ENCODE measurements at places on chromosomes 13 and 19.

GRCh38 chr19:42816894-42817293, 51.4 kb upstream of the PSG8 start:
- no peak for DNase-seq

GRCh38 chr13:24286624-24287023, 22.8 kb upstream of the C1QTNF9 start:
- no peak for DNase-seq

DNA sequence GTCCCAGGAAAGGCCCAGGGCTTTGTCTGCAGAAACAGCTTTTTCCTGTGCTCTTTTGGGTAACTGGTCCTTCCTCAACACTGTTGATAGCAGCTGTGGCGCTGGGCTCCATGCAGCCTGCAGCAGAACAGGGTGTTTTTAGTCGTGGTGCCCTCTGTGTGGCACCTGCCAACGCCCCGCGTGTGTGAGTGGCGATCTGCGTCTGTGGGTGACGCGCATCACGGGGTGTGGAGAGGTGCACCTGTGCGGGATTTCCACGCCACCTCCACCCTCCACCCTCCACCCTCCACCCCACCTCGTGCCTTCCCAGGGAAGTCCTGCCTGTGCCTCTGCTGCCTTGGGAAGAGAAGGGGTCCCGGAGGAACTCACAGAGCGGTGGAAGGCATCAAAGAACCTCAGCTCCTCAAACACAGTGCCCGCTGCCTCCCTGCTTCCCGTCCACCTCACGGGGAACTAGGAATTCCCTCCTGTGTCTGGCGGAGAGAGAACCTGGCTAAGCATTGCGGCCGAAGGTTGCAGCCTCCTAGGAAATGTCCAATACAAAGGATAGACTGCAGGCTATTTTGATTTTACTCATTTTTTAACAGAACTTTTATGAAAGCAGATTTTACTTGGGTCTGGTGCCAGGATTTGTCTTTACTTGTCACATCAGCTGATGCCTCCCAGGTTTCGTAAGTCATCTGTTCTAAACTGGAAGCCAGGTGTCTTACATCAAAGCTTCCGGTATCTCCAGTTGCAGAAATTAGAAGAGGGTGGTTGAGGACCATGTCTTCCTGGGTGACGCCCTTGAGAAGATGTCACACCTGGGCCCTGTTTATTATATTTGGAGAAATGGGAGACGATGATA, 84.0 kb downstream of the ATP11A start:
- DNase-seq, result no peak

GRCh38 chr13:111373486-111373885, 53.0 kb downstream of the TEX29 start:
- no peak for DNase-seq

GRCh38 chr13:43883631-43884030, 3.9 kb downstream of the LACC1 start:
- no peak for DNase-seq

GRCh38 chr13:63086286-63086685, 1670.6 kb upstream of the PCDH20 start:
- DNase-seq, result no peak

DNA sequence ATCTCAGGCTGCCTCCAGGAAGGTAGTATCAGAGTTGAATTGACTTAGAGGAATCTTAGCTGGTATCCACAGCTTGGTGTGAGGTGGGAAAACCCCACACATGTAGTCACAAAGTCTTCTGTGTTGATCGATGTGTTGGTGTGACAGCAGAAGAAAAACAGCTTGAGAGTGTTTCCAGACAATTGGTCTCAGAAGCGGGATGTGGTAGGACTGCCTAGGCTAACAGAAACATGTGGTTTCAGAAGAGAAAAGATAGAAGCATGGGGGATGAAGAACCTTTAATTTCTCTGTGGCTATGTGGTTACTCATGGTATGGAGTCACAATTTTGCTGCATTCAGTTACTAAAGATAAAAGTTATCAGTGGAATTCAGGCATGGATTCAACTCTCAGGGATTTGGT, 134.7 kb upstream of the SLITRK5 start:
- DNase-seq, result no peak

DNA sequence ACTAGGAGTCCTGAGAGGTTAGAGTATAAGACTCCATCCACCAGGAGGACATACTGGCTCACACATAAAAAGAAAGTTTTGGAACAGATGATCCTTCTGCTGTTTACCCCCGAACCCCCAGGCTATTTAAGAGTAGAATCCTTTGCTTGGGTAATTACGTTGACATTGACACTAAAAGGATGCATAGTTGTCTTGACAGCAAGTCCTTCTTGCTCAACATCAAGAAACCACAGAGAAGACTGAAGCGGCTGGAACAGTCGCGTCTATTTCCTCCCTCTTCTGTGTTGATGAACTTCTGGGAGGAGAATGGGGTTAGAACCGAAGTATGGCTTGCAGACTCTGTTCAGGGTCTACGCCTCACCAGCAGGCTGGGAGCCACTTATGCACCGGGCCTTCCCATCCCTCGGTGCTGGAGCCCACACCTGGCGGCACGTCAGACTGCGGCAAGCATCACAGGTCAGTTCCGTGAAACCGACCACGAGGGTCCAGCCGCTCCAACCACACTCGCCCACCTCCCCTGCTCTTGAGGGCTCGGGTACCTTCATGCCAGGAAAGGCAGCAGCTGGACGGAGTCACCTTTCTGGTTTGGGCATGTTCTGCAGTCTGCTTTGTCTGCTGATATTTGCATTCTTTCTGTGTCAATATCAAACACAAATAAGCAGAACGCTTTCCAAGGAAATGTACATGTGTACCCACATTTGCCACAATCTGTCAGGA, 42.4 kb upstream of the RANBP3 start:
- DNase-seq, result no peak

DNA sequence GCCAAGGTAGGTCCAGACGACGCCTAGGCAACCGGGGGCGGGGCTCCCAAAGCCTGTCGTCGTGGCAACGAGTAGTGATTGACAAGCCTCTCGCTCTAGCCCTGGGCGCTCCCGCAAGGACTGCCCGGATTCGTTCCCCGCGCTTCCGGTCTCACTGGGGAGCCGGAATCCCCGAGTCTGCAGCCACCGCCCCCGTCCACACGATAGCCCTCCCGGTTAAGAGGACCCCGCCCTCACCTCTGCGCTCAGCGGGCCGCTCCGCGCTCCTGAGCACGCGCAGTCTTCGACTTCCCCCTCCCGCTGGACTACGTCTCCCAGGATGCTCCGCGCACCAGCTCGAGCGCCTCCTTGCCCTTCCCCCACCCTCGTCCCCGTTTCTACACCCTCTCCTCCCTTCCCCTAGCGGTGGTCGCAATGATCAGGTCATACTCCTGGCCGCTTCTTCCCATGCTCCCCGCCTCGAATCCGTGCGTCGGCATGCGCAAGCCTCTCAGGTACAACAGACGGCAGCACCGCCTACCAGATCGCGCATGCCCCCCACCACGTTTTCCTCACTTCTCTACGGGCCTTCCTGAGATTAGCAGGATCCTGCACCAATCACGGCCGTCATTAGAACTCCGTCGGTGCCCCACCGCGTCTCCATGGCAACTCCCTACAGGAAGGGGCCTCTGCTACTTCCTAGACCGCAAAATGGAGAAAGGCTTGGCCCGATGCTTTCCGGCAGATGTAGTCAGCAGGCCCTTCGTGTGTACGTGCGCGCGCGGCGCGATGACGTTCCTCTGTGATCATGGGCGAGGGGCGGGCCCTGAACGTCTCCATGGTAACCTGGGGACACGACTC, at the start of gene MZF1:
TSS of gene MZF1 (minus strand) at position 518 of the 840 bp plus-strand sequence. CDS start 1,946 bp downstream, outside the sequence.
- no peak for DNase-seq

DNA sequence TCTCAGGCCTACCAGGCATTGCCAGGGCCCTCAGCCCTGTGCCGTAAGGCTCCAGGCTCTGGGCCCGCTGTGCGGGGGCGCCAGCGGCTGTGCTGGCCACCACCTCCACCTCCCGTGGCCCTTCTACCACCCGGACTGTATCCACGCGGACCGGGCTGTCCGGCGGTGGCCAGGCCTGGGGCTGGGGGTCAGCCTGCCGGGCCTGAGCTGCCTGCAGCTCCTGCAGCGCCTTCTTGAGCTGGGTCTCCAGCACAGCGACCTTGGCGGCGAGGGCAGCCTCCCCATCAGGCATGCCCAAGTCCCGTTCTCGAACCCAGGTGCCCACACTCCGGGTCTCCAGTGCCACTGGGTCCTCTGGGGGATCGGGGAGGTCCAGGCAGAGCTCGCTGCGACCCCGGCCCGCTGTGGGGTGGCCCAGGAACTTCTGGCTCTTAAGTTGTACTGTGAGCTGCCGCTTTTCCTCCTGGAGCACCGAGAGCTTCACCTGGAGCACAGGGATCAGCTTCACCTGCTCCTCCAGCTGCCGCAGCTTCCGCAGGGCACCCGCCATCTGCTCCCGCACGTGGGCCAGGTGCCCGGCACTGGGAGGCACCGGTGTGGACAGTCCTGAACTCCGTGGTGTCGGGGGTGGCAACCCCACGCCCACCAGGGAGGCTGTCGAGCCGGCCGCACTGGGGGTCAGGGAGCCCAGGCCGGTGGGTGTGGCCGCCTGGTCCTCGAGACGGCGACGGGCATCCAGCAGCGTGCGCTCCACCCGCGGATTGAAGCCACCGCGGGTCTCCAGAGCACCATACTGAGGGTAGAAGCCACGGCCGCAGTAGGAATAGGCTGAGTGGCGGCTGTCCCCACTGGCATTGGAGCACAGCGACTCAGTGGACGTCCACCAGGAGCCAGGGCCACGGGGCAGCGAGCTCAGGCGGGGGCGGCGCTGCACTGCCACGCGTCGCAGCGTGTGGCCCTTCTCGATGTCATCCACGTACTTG, 4.1 kb downstream of the KANK2 start:
- DNase-seq, result no peak

DNA sequence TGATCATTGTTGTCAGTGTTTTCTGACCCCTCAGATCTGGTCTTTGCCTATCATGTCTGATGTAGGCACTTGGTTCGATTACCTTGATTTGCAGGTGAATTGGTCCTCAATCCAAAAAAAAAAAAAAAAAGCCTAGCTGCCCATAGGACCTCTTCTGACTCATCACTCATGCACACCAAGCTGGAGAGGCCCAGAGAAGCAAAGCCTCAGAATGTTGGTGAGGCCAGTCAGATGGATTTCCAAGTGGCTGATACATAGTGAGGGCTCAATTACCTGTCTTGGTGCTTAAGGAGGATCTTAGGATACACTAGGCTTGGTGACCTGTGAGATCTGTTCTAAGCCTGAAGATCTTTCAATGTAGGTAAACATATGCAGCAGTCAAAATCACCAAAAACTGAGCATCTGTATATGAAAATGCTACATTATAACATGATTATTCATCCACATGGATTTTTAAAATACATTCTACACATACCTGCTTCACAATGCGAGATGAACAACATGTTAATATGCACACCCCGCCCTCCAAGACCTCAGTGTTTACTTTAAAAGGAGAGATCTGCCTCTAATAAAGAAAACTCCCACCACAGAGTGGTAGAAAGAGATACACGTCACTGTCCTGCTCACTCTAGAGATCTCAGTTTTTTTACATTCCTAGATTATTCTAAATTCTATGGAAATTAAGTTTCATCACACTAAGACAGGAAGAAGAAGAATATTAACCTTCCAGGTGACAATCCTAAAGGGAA, 79.9 kb upstream of the RAP2A start:
- DNase-seq, result no peak

- no peak for DNase-seq
Observed at GRCh38 chr19:40466219-40466984, 399 bp upstream of the SPTBN4 start.

GRCh38 chr13:43528992-43529391, 257.8 kb downstream of the ENOX1 start:
- DNase-seq, result no peak

GRCh38 chr13:113061271-113061625, 44.3 kb upstream of the F7 start:
- DNase-seq, result no peak

DNA sequence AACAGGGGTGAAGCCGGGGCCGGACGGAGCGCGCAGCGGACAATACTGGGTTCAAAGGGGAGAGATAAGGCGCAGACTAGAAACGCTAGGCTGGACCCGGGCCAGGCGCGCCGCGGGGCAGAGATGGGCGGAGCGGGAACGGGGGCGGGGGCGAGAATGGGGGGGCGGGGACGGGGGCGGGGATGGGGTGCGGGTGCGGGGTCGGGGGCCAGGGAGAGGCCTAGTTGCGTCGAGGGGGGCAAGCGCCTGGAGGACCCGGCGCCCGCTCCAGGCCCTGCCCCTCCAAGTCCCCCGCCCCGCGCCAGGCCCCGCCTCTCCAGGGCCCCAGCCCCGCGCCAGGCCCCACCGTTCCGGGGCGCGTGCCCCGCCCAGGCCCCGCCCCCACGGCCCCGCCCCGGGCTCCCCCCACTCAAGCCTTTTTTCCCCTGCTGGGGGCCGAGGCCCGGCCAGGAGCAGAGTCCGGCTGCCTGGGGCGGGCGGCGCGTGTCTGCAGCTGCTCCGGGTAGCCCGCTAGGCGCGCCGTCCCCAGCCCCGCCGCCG, at the start of gene CERS4:
TSS of gene CERS4 (plus strand) at position 449 of the 540 bp plus-strand sequence. CDS start 41,707 bp downstream, outside the sequence.
- no peak for DNase-seq

DNA sequence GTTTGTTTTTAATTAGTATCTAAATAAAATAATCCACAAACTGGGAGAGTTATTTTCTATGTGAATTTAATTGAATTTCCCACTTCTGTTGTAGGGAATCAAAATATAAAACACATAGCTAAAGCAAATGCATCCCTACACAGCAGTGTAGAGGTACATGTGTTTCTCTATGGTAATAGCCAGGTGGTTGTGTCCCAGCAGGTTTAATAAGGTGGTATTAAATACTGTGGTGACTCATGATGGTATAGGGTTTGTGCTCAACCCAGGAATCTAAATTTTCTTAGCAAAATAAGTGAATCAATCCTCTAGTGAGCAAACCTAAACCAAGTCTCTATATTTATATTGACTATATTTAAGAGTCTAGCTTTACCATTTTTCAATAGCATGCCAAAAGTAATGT, 30.0 kb downstream of the PCDH9 start:
- DNase-seq, result no peak

DNA sequence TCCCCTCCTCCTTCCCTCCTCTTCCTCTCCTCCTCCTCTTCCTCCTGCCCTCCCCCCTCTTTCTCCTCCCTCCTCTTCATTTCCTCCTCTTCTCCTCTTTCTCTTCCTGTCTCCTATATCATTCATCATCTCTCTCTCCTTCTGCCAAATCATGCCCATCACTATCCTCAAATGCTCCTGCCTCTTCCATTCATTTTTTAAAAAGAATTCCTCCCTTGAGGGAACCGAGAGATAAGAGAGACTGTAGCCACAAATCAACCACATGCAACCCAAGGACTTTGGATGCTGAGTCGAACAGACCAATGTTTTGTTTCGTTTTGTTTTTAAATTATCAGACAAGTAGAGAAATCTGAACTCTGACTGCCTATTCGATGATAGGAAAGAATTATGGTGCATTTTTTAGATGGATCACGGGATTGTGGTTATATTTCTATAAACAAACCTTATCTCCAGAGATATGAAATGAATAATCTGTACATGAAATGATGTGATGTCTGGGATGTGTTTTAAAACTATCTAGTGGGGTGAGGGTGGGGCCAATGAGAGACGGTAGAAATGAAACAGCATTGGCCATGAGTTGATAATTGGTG, 9.5 kb upstream of the ZNF541 start:
- DNase-seq, result no peak

GRCh38 chr13:26476111-26476781, 81.2 kb upstream of the WASF3 start:
- no peak for DNase-seq

- no peak for DNase-seq
Observed at GRCh38 chr19:10086591-10087192, 575 bp downstream of the SHFL start.
